A172 (cell line): ENCODE measurements at places on chromosomes 3 and 15. TPM values are rescaled to one million over a fixed set of nuclear protein-coding genes. Genes with fewer than 3 reads are reported as not detected.

DNA sequence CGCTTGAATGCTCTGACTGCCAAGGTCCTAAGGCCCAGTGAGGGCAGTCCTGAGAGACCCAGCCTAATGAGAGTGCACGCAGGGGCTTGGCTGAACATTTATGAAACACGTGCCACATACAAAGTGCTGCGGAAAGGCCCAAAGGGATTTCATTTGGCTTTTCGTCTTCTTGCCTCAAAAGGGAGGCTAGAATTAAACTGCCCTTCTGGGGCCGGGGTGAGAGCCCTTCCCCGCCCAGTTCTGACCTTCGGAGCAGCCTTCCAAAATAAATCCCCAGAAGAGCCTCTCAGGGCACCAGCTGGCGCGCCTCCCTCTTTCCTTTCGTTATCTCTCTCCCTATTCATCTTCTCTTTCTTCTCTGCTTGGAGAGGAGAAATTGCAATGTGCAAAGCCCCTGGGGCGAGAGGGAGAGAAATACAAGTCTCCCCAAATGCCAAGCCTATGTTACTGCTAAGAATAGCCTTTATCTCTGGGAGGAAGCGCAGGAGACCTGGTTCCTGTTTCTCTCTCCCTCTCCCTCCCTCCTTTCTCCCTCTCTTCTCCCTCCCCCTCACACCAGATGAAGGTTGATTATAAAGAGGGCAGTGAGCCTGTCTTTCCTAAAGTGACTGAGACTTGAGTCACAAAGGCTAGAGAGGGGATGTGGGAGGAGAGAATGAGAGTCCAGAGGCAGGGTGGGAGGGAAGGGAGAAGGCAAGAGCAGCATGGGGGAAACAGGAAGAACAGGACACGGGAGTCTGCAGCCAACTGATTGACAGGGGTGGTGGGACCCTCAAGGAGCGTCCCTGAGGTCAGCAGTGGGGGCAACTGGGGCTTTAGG, 36.7 kb upstream of the NDUFB4 start:
- peak; percentile 85 for DNase-seq

DNA sequence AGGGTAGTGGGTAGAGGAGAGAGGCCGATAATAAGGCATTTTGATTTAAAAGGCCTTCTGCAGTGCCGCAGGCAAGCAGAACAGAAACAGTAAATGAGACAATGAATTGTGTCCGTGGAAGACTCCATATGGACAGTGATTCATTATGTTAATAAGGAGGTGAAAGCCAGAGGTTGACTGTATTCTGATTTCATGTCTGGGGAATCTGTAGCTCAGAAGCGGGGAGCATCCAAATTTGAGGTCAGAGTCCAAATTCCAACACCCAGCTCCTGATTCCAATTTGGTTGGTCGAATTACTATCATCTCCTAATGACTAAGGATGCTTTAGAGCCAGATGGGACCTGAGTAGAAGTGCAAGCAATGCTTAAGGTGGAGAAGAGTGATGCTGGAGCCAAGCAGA, 1.0 kb upstream of the TBC1D21 start:
- DNase-seq, result no peak

- peak; percentile 41 for DNase-seq
These were observed 214.9 kb upstream of the ARRDC4 start for GRCh38 chr15:97745481-97746071.

Gene EFL1
- total RNA-seq, result 24.4 and 26.5 TPM in 2 replicates

- no peak for DNase-seq
These were observed 128.3 kb upstream of the BHLHE40 start for GRCh38 chr3:4850928-4851265.

GRCh38 chr3:10361375-10361774, 40.5 kb upstream of the SEC13 start:
- no peak for DNase-seq

GRCh38 chr3:58623961-58624360, 42.6 kb downstream of the FAM3D start:
- no peak for DNase-seq
